Inflammatory macrophage (primary cell): ENCODE measurements at places on chromosomes 7 and 10.

- DNase-seq = no peak
These were observed 64.8 kb upstream of the PAPSS2 start for GRCh38 chr10:87594864-87595263.

DNA sequence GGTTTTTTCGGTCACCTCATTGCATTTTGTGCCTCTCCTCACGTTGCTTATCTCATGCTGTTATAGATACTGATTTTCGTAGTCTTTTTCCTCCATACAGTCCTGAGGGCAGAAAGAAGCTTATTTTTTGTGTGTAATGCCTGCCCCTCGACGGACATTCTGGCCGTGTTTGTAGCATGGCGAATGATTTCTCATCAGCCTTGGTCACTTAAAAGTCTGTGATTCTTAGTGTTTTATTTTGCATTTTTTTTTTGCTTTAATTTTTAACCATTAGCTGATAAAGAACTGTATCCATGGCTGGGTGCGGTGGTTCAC, 469 bp upstream of the NOC3L start:
- DNase-seq = no peak

DNA sequence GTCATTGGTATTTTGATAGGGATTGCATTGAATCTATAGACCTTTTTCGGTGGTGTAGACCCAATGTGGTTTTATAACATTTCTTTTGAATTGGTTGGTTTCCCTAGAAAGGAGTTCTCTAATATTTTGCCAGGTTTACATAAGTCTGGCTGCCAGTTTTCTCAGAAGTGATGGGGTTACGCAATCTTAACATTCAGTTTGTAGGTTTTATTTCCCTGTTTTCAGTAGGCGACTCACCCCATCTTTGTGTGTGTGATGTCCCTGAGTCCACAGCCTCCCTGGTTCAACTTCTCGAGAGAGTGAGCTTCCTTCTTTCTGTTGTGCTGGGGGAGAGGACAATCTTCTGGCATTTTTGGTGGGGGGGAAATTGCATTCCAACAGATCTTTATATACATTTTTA, 9.6 kb upstream of the KIF5B start:
- DNase-seq = peak; percentile 82

GRCh38 chr10:47454780-47455058, 29.2 kb downstream of the ANXA8 start:
- DNase-seq = no peak

GRCh38 chr10:122264931-122265330, 6.2 kb upstream of the BTBD16 start:
- DNase-seq = no peak

DNA sequence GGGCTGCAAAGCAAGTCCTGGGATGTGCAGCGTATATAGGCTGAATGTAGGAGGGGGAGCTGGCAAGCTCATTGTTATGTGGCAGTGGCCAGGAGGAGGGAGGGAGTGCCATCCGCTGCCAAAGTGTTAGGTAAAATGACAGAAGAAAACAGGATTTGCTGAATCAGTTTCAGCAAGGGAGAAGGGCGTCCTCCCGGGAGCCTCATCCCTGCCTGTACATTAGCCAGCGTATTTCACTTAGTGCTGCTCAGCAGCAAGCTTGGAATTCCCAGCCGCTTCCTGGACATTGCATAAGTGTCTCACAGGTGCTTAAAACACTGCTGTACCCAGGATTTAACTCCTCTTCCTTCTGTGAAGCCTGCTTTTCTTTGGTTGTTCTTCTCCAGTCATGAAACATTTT, 2.5 kb downstream of the NIPSNAP2 start:
- DNase-seq = no peak

DNA sequence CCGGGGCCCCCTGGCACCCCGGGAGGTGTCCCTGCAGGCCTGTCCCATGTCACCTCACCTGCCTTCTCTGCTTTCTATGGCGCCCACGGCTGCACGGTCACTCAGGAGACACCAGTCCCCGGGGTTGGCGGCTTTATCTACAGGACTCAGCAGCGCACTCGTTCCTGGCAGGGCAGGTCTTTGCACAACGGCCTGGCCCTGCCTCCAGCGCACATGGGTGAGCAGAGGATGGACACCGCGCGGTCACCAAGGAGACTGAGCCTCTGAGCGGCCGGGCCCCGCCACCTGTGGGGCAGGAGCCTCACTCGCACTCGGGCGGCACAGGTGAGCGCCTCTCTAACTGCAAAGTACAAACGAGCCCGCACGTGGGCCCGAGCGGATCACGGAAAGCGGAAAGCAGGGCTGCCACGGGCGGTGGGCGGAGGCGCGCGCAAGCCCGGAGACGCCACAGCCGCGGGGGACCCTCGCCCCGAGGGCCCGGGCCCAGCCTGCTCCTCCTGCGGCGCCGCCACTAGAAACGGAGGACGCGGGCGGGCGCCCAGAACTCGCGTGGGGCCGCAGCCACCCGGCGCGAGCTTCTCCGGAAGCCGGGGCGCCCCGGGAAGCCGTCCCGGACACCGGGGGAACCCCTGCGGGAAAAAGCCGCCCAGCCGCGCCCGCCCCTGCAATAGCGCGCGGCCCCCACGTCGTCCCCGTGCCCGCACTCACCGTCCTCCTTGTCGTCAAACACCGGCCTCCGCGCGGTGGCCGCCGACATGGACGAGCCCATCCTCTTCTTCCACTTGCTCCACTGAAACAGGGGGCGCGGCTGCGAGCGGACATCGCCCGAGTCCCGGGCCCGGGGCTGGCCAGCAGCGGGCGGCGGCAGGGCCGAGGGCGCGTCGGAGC, 642 bp downstream of the STK32C start:
- DNase-seq = peak; percentile 28

DNA sequence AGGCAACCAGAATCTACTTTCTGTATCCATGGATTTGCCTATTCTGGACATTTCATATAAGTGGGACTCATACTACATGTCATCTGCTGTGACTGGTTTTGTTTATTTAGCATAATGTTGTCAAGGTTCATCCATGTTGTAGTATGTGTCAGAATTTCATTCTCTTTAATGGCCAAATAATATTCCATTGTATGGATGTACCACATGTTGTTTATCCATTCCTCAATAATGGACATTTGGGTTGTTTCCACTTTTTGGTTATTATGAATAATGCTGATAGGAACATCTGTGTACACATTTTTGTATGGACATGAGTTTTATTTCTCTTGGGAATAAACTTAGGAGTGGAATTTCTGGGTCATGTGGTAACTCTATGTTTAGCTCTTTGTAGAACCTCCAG, 133.7 kb downstream of the CREB5 start:
- no peak for DNase-seq

DNA sequence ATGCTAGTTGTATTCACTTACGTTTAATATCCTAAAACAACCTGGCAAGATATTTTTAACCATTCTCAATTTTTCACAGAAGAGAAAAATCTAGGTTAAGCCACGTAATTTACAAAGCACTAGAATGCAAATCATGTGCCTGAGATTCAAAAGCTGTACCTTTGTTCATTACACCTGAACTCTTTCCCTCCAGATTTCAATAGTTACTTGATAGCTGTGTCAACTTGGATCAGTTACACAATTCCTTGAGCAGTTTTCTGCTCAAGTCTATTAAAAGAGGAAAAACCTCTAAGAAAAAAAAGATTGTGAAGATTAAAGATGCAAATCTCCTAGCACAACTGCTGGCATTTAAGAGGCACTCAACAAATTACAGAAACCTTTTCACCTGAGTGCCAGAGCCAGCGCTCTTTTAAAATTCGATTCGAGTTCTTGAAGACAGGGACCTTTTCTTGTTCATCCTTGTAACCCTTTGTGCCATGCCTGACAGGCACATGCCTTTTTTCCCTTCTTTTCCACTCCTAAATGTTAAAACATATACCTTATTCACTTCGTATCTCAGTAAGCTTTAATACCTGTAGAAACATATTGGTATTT, 886 bp downstream of the NSUN6 start:
- no peak for DNase-seq

DNA sequence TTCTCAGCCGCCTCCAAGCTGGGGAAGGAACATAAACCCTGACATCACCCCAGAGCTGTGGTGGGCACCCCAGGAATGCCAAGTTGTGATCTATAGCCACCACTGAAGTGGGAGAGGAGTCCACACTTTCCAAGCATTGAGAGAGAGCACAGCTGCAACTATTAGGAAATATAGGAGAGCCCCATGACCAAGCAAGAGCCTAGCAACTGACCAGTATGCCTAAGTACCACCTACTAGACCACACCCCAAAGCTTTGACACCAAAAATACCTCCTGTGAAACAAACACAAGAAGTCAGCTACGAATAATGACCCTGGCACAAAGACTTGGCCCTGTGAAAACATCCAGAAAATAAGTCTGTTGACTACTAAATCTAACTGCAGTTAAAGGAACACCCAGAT, 804.1 kb upstream of the IGFBP3 start:
- DNase-seq = no peak

GRCh38 chr10:49037187-49037586, 78.1 kb downstream of the VSTM4 start:
- no peak for DNase-seq

- no peak for DNase-seq
These were observed 361.8 kb downstream of the GATA3 start for GRCh38 chr10:8416192-8416701.

GRCh38 chr10:126525326-126525725, 137.0 kb upstream of the ADAM12 start:
- no peak for DNase-seq

GRCh38 chr10:43064331-43065075, 12.4 kb upstream of the RET start:
- DNase-seq = no peak

- DNase-seq = no peak
These were observed 10.7 kb upstream of the ATRNL1 start for GRCh38 chr10:115082506-115082905.

DNA sequence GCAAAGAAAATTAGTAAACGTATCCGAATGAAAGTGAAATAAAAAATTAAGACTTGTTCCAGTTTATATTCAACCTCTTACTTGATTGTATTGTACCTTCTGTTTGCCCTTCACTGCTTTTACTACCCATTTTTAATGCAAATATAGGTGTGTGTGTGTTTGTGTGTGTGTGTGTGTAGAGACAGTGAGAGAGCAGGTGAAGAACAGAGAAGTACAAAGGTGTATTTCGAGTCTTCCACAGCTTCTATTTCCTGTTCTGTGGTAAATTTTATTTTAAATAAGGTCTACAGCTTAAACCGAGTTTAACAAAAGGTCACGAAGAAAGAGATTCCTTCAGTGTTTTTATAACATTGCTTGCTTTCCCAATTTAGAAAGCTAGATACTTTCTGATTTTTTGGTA, 12.7 kb upstream of the SVIL start:
- no peak for DNase-seq

GRCh38 chr7:41319581-41319980, 383.3 kb downstream of the INHBA start:
- DNase-seq = no peak

- DNase-seq = peak; percentile 91
These were observed 7.3 kb downstream of the FGFBP3 start for GRCh38 chr10:91901784-91902677.

DNA sequence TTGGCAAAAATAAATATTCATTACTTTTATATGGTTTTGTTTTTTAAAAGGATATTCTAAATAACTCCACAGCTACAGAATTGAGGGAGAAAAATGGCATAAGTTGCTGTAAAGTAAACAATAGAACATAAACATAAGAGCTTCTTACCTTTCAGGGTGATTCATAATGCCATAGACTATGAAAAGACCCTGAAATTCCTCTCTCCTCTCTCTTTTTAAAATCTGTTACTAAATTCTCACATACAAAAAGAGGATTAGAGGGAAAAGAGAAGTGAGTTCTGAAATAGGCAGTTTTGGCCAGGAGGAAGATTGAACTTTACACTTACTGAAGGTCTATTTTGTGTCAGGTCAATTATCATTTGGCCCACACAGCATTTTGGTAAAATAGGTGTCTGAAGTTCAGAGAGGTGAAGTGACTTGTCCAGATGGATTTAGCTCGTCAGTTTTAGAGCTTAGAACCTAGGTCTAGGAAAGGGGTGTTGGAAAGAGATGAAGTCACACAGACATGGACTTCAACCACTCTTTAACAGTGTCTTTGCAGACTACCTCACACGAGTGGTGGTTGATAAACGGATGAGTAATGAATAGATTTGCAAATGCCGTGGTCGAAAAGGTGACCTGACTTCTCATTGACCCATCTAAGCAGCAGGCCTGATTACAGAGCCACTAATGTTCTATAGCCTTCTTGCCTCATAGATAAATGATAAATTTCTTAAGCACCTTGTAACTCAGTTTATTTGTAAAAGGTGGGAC, 190.6 kb upstream of the CCDC6 start:
- DNase-seq = no peak

DNA sequence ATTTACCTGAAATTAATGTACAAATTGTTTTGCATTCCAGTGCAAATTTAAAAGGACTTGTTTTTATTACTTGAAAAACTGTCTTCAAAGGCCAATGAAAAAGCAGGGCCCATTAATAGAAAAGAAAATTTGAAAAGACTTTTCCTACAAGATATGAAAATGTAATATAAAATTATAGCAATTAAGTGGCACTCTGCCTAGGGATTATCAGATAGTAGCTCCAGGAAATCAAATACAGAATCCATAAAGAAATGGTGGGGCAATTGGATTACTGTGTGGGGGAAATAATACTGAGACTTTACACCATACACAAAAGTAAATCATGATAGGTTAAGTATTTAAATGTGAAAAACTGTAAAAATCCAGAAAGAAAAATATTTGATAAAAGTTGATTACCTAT, 89.7 kb downstream of the GLCCI1 start:
- no peak for DNase-seq

GRCh38 chr7:46317256-46317655, 396.2 kb upstream of the IGFBP3 start:
- no peak for DNase-seq

DNA sequence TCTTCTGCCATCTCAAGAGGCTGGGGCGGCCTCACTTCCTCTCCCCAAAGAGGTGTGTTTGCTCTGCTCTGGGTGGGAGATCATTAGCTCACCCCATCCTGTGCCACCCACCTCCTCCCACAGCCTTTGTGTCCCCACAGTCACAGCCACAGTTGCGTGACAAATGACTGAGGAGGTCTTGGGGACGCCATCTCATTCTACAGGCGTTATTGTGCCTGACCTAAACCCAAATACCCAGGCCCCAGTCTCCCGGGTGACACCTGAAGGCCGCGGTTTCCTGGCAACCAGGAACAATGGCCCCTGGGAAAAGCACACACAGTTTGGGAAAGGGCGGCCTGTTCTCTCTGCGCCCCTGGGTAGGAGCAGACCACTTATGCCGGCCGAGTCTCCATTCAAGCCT, 51.6 kb downstream of the SLIT1 start:
- no peak for DNase-seq

- DNase-seq = no peak
These were observed 3.5 kb downstream of the EXOSC1 start for GRCh38 chr10:97442277-97442676.

DNA sequence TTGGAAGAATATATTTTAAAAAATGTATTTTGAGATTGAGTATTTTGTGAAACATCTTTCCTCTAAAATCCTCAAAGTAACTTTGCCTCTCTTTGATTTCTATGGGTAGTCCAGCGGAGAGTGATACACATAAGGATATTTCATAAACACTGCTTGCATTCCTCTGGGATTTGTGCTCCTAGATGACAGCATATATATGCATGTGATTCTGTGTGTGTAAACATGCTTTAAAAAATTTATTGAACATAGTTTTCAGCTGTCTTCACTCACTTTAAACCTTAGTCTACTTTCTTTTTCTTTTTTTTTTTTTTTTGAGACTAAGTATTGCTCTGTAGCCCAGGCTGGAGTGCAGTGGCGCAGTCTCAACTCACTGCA, 84.6 kb downstream of the KAT6B start:
- DNase-seq = no peak

GRCh38 chr7:1817061-1817712, 147.1 kb downstream of the ELFN1 start:
- DNase-seq = no peak

GRCh38 chr10:48938281-48938680, 1.4 kb downstream of the LRRC18 start:
- DNase-seq = no peak
